ENCODE measurements at places on chromosomes 6 and 20.

GRCh38 chr6:90678049-90678779 lies 91.3 kb upstream of the MAP3K7 start:
- DNase-seq = no peak

DNA sequence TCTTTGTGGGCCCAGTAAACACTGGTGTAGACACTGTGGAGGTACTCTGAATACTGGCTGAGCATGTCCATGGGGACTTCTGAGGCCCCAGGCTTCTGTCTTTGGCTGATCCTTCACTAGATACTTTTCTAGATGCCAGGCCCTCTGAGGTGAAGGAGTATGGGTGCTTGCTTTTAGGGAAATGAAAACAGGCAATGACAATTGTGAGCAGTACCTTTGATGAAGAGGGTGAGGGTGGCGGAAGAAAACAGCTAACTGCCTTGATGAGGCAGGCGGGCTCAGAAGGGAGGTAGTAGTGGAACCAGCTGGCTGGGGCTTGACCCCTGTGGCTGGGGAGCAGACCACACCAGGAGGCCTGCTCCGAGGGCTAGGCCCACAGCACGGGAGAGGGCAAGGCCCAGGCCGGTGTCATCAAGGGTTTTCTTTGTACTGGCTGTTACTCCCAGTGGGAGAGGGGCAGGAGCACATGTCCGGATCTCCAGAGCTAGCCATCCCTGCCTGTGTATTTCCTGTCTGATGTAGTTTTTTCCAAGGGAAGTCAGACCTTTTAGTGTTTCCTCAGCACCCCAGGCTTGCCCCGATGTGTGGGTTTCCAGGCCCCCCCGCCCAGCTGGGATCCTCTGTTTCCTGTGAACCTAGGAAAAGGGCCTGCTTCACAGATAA lies 3.9 kb downstream of the PLCG1 start:
- no peak for DNase-seq

- DNase-seq = no peak
Observed at GRCh38 chr6:119749335-119749734, 399.8 kb upstream of the MAN1A1 start.

GRCh38 chr20:13250251-13250650 lies 29.2 kb downstream of the ISM1 start:
- DNase-seq = no peak

DNA sequence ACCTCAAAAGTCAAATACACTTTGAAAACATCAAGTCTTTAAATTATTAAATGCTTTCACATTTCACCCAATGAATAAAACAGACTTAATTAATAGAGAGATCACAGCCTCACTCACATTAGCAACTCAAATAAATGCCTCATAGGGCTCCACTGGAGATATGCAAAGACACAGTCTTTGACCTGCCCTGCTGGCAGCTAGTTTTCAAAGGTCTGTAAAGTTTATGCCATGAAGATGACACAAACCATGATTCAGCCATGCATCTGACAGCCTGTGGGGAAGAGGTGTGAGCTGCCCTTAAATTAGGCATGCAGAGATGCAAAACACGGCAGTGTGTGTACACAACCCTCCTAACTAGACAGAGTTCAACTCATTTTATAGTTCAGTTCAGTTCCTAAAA lies 83.6 kb downstream of the PAK5 start:
- no peak for DNase-seq

DNA sequence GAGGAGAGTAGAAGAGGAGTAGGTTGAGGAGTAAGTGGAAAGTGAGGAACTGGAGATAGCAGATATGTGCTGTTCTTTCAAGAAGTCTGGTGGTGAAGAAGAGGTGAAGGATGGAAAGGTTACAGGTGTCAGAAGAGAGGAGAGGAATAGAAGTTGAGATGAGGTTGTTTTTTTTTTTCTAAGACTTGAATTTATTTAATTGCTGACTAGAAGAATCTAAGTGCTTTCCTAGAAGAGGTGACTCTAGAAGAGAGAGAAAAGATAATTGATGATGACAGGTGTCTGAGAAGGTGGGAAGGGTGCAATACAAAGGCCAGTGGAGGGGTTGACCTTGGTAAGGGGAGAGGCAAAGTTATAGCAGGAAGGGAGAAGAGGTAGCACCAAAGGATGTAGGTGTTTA lies 25.6 kb downstream of the NDUFAF5 start:
- no peak for DNase-seq

DNA sequence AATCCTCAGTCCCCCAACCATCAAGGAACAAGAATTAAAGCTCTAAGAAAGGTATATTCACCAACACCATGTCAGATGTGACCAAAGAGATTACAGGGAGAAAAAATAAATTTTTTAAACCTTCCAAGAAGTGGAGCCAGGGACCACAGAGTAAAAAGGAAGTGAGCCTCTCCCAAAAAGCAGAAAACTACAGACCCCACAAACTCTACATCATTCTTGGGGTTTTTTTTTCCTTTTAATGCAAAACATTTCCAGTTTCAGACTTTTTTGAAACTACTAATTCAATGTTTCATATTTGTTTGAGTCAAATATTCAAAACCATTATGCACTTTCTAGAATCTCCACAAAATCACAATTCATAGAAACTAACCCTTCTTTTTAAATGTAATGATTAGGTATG lies 6.8 kb upstream of the IL17F start:
- no peak for DNase-seq

DNA sequence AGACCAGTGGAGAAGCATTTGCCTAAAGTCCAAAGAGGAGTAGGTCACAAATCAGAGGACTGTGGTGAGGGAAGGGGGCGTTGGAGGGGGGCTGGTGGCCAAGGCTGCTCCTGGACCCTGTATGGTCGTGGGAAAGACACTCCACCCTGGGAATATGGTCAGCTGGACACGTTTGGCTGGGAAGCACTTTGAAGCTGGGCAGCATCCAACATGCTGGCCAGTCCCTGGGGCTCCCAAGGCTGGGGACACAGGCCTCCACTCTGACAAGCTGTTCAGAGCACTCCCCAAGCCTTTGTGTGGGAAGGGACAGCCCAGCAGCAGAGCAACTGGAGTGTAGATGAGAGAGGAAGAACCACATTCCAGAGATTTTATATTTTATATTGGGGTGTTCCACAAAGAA lies 203.2 kb downstream of the ANKRD60 start:
- no peak for DNase-seq

GRCh38 chr6:35310265-35310831 lies 12.7 kb downstream of the DEF6 start:
- DNase-seq = no peak

DNA sequence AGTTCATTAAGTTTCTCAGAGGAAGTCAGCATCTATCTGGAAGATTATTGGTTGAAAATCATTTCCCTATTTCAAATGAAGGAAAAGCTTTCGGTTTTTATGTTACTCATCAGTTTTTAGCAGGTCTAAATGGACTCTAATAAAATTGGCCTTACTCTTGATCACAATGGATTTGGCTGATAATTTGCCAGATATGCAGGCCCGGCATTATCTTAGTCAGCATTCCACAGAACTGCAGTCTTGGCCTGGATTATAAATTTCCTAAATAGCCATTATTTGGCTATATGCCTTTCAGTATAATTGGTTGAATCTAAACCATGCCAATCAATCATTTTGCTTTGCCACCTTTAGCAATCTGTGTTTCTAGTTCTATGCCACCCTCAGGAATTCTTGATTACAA lies 91.7 kb upstream of the KCNQ5 start:
- DNase-seq = no peak

DNA sequence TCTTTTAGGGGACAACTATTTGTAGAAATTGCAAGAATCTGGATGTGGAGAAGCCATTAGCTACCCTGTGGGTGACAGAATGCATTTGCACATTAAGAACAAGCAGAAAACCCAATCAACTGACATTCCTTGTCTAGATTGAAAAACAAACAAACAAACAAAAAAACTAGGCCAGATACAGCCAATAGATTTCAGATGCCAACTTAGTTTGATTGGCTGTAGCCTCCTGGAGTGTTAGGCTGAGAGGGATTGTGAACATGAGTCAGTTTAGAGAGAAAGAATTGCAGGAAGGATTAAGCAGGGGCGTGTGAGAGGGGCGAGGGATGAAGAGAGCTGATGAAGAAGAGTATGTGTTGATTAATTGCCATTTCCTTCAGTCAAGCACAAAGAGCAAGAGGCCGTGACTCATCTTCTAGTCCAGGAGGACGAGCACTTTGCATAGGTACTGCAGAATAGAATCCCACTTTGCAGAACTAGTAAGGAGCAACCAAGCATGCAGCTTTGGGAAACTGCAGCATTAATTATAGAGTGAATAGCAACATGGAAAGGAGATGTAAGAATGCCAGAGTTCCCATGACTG lies 188.0 kb upstream of the RAB32 start:
- no peak for DNase-seq

DNA sequence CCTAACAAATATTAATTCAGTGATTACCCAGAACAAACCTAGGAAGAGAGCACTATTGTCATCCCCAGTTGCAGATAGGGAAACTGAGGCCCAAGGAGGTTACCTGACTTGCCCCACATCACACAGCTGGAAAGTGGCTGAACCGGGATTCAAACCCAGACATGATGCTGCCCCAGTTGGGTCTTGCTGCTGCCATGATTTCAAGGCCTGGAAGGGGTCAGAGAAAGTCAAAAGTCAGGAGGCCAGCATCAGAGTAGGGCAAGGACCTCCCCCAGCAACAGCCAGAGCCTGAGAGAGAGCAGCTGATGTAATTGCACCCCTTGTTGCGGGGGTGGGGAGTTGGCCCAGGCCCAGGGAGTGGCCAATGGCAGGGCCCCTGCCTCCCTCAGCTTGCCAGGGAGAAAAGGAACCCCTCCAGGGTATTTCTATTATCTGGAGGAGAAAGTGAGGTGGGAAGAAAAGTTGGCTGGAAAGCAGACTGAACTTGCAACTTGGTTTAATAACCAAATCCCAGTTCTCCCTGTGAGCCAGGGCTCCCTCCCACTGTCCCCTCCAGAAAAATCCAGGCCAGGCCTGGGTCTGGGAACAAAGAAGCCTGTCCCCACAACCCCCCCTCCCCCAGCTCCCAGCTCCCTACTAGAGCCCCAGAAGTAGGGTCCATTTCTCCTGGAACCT lies 83.6 kb downstream of the MRPL14 start:
- DNase-seq = no peak

GRCh38 chr6:42482174-42482573 lies 30.4 kb upstream of the TRERF1 start:
- DNase-seq = no peak

DNA sequence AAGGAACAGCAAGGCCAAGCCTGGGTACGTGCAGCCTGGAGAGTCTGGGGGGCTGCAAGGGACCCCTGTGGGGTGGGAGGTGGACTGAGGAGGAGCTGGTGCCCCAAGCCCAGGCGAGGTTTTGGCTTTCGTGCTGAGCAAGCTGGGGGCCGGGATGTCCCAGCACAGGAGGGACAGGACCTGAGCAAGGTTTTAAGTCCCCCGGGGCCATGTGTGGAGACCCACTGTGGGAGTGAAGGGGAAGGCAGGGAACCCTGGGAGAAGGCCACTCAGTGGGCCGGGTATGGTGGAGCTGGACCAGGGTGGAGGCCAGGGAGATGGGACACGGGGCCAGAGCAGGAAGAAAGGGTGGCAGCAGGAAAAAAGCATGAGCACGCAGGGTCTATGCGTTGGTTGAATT lies 419.2 kb upstream of the SULF2 start:
- DNase-seq = no peak

- no peak for DNase-seq
Observed at GRCh38 chr20:44527716-44528199, 5.9 kb upstream of the SERINC3 start.

GRCh38 chr6:105745464-105746129 lies 340.5 kb upstream of the PRDM1 start:
- DNase-seq = no peak

DNA sequence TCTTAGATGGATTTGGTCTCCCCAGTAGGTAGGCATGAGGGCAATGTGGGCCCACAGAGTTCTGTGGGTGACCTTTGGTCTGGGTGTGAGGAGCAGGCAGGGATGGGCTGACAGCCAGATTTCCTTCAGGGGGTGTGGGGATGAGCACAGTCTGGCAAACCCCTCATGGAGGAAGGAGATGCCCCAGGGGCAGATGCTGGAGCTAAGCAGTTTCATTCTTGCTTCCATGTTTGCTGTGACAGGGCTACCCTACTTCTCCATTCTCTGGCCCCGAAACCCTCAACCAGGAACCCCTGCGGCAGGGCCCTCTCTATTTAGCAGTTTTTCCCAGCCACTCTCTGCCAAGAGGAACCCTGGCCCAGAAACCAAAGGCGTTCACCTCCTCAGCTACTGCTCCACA lies 40.4 kb downstream of the GCLC start:
- DNase-seq = no peak

- DNase-seq = no peak
Observed at GRCh38 chr20:20897145-20897544, 184.7 kb upstream of the RALGAPA2 start.

DNA sequence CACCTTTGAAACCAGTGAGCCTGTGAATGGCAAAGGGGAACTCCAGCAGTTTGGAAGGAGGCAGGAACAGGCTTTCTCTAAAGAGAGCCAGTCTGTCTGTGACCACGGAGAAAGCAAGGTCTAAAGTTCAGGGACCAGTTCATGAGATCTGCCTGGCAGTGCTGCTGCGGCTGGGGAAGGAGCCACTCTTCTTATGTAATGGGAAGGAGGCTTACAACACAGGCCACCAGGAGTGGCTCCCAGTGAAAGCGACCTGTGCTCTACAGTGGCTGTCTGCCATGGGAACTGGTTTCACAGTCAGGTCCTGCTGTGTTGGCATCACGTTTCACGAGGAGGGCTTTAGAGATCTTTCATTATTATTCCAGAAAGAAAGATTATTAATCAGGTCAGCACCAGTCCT lies 291.9 kb upstream of the PRDM1 start:
- no peak for DNase-seq

- no peak for DNase-seq
Observed at GRCh38 chr6:146550911-146551310, 7.3 kb downstream of the RAB32 start.

GRCh38 chr6:51959744-51960383 lies 127.5 kb downstream of the PKHD1 start:
- peak; percentile 64 for DNase-seq

GRCh38 chr6:144768551-144769075 lies 483.5 kb downstream of the UTRN start:
- peak; percentile 56 for DNase-seq

GRCh38 chr6:121600389-121601168 lies 165.1 kb downstream of the GJA1 start:
- no peak for DNase-seq

- DNase-seq = no peak
Observed at GRCh38 chr6:142846883-142847287, 98.1 kb downstream of the HIVEP2 start.

DNA sequence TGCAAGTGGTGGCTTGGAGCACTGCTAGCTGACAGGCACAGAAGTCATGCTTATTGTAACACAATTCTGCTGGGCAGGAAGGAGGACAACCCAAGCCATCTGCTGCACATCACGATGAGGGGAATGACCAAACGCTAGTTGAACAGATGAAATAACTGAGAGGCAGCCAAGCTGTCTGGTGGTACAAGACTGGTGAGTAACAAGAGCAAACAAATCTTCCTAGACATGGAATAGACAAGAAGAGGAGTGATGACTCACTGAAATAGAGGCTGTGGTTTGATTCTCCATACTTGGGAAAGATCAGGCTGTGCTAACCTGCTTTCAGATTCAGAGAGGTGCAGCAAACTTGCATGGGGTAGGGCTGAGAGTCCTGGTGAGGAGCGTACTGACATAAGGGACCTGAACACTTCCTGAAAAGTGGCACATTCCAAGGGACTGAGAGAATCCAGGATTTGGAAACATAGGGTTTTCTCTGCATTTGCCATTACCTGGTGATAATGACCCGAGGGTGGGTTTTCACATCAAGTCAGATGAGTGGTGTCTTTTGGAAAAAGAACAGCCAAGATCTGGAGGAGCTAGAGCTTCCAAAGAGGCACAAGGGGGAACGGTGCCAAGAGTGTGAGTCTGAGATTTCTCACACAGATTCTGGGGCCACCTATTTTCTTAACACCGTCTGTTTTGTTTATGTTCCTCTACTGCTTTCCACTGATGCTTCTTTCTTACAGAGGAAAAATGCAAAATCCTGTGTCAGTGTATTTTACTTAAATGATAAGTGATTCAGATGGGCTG lies 60.0 kb downstream of the PRL start:
- DNase-seq = no peak

Data from NCI-H1105 (cell line).